ENCODE measurements at places on chromosomes 4 and X.
A peak's percentile ranks its signal among the peaks of the same experiment; 100 is the strongest.

GRCh38 chr4:161530710-161531109, 633.1 kb downstream of the FSTL5 start:
- no peak for DNase-seq

GRCh38 chr4:1172971-1173757, 781 bp upstream of the SPON2 start:
- peak; percentile 46 for DNase-seq

GRCh38 chr4:24937176-24937916, 24.5 kb upstream of the CCDC149 start:
- no peak for DNase-seq

DNA sequence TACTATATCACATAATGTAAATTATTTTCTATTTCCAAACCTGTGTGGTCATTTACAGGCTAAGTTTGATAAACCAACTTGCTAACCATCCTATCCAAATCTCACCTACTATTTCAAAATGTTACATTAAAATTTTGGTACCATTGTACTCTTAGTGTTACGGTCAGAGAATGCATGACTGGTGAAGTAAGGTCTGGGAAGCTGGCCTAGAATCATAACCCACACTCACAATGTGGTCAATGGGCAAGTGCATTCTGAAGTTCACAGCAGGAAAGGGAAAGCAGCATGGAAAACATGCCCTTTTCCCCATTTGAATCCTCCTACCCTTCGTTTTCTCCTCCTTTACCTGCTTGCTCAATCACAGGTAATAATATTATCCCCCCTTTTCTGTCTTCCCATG, 54.4 kb downstream of the PPP3CA start:
- DNase-seq = no peak

GRCh38 chr4:83381173-83381572, 46.5 kb upstream of the HPSE start:
- DNase-seq = no peak

GRCh38 chrX:13569479-13570260, at the start of gene EGFL6:
Gene EGFL6, plus strand, starts transcription at chrX:13569601. Its CDS starts 261 bp downstream, at chrX:13569862.
- no peak for DNase-seq

Data from mucosa of descending colon (tissue), 3 donors.